A549 treated with dexamethasone at 1 μM for 4 hours (cell line): ENCODE measurements at places on chromosomes 13 and 19. TPM values are rescaled to one million over a fixed set of nuclear protein-coding genes. Genes with fewer than 3 reads are reported as not detected.

The CEACAM6 gene
- total RNA-seq: 14.6 to 24.6 TPM (median 18.9 TPM) in 5 replicates

The CGB8 gene
- 1.5 to 3.0 TPM (median 2.7 TPM) in 5 replicates for total RNA-seq

The ZNF730 gene
- not detected in 5 replicates for total RNA-seq

The WDR87 gene
- not detected in 5 replicates for total RNA-seq

The ZNF71 gene
- total RNA-seq: 9.1 to 12.8 TPM (median 12.0 TPM) in 5 replicates

The MAB21L1 gene
- not detected in 5 replicates for total RNA-seq

The PEAK3 gene
- 0.15 to 0.41 TPM (median 0.31 TPM) in 5 replicates for total RNA-seq

The FGF22 gene
- 0.26 to 0.68 TPM (median 0.39 TPM) in 5 replicates for total RNA-seq

The PRSS57 gene
- 0.14 TPM in 1 of 5 replicates, not detected in the others for total RNA-seq

The CGB3 gene
- not detected in 5 replicates for total RNA-seq

The MCF2L gene
- total RNA-seq: 0.27 to 0.53 TPM (median 0.38 TPM) in 5 replicates

The NLRP7 gene
- total RNA-seq: not detected in 5 replicates

The ZNF701 gene
- 0.11 to 0.28 TPM (median 0.15 TPM) in 5 replicates for total RNA-seq

The CBARP gene
- total RNA-seq: 1.9 to 5.3 TPM (median 4.0 TPM) in 5 replicates

The FLT3 gene
- not detected in 5 replicates for total RNA-seq

The ZNF491 gene
- not detected in 5 replicates for total RNA-seq

The TTC9B gene
- total RNA-seq: 0.25 to 0.54 TPM (median 0.32 TPM) in 5 replicates

The ZNF136 gene
- 1.3 to 1.6 TPM (median 1.5 TPM) in 5 replicates for total RNA-seq

The RNF225 gene
- 0.11 to 0.19 TPM (median 0.17 TPM) in 3 of 5 replicates, not detected in the others for total RNA-seq

The HSD11B1L gene
- 2.8 to 4.4 TPM (median 3.4 TPM) in 5 replicates for total RNA-seq

The SIGLEC11 gene
- 0.10 to 0.28 TPM (median 0.16 TPM) in 5 replicates for total RNA-seq

The TMEM272 gene
- total RNA-seq: not detected in 5 replicates

The IGLON5 gene
- total RNA-seq: 0.06 to 0.13 TPM (median 0.07 TPM) in 4 of 5 replicates, not detected in the other

The FAAP24 gene
- 12.6 to 15.2 TPM (median 14.6 TPM) in 5 replicates for total RNA-seq

The KCNC3 gene
- 0.98 to 1.7 TPM (median 1.7 TPM) in 5 replicates for total RNA-seq
